ENCODE measurements at places on chromosomes 16 and 17. TPM values are rescaled to one million over a fixed set of nuclear protein-coding genes. Genes with fewer than 3 reads are reported as not detected.

DNA sequence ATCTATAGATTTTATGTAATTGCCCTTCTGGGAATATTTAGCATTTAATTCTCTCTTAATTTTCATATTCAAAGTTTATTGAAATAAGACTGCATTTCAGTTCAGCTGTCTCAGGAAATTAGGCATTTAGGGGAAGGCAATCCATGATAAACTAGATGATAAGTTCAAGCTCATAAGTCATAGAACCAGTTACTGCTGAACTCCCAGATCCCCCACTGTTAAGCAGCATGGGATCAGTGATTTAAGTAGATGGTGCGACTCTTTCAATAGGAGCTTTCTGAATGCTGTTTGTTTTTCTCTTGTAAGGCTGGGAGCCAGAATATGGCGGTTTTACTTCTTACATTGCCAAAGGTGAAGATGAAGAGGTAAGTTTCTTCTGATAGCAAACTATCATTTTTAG lies 23.8 kb downstream of the OGFOD1 start:
- no peak for DNase-seq

GRCh38 chr17:39794249-39794970 lies 56.7 kb downstream of the GRB7 start:
- no peak for DNase-seq

DNA sequence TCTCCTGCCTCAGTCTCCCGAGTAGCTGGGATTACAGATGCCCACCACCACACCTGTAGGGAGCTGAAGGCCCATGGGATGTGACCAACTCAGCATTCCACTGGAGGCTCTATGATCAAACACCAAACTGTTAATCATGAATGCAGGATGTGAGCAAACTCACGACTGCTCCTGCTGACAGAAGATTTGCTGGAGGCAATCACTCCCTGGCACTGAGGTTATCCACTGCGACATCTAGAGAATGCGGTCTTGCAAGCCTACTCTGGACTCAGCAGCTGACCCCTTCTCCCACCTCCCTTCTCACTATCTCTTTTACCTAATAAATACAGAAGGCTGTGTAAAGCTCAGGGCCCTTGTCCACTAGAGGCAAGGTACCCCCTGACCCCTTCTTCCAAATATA lies 4.9 kb downstream of the TEX14 start:
- DNase-seq, result no peak

DNA sequence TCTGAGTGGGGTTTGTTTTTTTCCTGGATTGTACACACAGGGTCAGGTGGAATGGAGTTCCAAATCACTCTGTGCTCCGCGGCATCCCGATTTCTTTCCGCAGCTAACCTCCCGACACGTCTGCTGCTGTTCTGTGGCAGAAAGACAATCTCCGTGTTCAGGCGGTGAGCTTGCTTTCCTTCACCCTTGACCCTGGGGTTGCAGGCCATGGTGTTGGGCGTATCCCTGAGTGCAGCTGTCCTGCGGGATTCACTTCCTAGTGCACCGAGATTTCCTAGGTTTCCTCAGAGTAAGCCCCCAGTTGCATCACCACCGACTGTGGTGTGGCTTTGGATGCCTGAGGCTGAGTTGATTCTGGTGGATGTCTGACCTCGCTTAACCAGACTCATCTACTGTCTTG lies 7.8 kb upstream of the ARL6IP1 start:
- no peak for DNase-seq

GRCh38 chr17:50181144-50181543 lies 15.3 kb downstream of the SGCA start:
- no peak for DNase-seq

DNA sequence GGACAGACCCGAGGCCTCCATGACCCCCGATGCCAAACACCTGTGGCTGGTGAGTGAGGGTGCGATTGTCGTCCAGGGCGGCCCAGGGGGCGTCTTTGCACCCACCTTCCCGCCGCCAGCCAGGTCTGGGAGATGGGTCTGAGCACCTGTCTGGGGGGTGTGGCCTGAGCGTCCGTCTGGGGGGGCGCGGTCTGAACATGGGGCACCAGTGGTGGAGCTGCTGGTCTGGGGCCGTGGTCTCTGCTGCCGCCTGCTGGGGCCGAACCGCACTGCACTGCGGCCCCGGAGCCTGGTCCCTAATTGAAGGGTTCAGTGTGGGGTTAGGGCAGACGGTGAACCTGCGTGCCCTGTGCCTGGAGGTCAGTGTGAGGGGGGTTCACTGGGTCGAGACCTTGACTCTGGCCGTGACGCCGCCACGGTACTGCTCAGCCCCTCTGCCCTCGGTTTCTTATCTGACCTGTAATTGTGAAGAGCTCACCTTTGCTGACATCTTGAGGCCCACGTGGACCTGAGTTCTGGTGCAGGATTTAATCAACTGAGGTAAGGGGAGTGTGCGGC lies 12.6 kb upstream of the TCF25 start:
- peak; percentile 97 for DNase-seq

DNA sequence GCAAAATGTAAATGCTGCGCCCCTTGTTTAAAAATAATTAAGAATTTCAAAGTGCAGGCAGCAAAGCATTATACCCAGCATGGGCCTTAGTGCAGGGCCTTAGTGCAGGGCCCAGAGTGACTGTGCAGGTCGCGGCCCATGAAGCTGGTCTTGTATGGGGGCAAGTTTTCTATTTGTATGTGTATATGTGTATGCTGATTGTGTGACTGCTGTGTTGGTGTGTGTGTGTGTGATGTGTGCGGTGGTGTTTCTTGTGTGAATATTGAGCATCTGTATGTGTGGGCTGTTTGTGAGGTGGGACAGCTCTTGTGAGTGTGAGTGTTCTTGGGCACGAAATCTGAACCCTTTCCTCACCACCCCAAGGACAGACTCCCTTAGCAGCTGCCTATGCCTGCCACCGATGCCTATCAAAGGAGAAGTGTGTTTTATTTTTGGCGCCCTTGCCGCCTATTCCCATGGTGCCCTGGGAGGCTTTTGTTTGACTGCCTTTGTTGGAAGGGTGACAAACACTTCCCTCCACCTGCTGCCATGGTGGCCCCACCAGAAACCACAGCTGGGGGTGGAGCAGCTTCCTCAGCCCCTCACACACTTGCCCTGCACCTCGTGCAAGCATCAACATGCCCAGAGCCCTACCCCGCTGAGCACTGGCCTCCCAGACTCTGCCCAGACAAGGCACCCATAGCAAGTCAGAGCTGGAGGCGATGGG lies 18.0 kb downstream of the CCR7 start:
- no peak for DNase-seq

- DNase-seq, result peak; percentile 95
These were observed 20.9 kb upstream of the KRT19 start for GRCh38 chr17:41548844-41549595.

- no peak for DNase-seq
These were observed 259.3 kb downstream of the SOX9 start for GRCh38 chr17:72380120-72380519.

GRCh38 chr17:80749611-80750010 lies 205.0 kb downstream of the RPTOR start:
- DNase-seq, result no peak

DNA sequence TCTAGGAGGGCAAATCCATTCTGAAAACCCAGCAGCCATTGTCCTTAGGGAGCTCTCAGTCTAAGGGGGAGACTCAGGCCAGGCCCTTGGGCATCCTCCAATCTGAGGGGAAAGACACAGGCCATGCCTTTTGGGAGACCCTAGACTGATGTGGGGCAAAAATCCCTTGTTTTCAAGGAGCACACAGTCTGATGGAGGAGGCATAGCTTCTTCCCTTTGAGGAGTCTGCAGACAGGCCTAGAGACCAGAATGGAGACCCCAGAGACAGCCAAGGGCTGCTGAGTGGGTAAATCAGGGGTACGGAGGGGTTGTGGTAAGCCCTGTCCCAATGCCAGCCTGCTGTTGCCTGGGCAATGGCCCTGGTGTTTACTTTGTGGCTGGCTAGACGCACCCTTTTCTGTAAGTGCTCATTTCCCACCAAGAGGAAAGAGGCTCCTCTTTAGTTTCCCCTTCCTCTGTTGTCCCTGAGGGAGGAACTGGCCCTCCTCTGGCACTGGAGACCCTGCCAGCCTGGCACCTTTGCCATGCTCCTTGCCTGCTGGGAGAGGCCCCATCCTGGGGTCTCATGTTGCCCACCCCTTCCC lies 19.3 kb downstream of the ARHGAP23 start:
- DNase-seq, result no peak

DNA sequence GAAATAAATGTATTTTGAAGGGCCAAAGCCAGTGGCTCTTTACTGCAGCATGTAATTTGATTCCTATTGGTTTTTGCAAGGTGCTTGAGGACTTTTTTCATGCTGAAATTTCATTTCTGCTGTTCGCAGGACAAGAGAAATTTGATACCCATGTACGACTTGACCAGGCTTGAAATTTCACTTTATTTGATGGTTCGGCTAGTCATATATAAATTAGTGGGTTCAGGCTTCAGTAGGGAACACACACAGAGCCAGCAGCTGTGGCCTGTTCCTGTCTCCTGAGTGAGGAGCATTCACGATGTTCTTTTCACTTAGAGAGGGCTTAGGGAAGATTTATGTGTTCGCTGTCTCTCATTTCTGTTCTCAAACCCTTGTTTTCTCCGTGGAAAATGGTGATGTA lies 258.4 kb upstream of the CACNG5 start:
- DNase-seq, result no peak

- DNase-seq, result no peak
These were observed 9.8 kb downstream of the TP53 start for GRCh38 chr17:7677388-7678067.

GRCh38 chr17:9313346-9313745 lies 262.3 kb downstream of the STX8 start:
- no peak for DNase-seq

- no peak for DNase-seq
These were observed 29.4 kb upstream of the TMEM132E start for GRCh38 chr17:34549966-34550365.

DNA sequence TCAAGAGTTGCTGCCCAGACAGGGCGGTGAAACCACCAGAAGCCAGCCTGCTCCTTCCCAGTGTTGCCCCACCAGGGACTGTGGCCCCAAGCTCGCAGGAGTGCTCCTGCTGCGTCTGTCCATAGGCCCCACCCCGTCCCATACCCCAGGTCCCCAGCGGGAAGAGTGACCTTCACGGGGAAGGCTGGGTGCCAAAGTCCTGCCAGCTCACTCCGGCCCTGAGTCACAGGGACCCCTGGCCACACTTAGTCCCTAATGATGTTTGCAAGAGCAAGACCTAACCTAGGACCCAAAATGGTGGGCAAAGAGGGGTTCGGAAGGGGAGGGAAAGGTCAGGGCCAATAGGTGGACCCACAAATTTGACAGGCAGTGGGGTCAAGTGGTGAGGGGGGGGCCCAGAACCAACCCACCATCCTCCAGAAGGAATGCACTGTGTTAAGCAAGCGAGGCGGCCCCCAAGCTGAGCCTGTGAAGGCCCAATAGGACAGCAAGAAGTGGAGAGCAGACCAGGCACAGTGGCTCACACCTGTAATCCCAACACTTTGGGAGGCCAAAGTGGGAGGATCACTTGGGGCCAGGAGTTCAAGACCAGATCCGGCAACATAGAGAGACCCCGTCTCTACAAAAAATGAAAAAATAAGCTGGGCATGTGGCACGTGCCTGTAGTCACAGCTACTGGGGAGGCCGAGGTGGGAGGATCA lies 3.3 kb downstream of the DOK4 start:
- DNase-seq, result no peak

DNA sequence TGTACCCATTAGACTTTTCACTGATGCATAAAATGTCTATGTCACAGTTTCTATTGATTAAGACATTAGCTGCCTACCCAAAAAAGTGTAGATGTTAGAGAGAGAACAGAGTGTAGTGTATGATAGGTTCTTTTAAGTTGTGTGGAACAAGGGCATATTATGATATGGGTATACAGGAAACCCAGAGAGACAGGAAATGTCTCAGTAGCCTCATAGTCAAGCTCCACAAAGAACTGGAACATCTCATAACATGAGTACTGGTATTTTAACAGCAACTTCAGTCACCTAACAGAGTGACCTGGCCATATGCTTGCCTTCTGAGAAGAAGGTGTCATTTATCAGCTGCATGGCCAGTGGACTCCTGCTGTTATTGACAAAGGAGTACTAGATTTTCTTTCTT lies 128.1 kb downstream of the RGS9 start:
- no peak for DNase-seq

DNA sequence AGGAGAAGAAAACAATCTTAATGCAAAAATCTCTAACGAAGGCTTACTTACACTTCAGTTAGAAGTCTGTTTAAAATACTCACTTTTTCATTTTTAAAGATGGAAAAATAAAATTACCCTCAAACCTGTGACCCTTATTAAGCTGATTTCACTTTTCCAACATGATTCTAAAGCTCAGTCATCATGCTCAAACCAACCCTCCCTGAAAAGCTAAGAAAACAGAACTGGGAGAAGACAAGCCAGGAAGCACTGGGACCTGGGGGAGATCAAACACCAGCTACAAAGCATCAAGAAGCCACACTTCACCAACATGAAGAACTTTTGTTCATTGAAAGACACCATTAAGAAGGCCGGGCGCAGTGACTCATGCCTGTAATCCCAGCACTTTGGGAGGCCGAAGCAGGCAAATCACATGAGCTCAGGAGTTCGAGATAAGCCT lies 88.8 kb downstream of the LITAF start:
- DNase-seq, result no peak

Gene RGS11
- 1.1 TPM for total RNA-seq

Gene HID1
- total RNA-seq, result 15.1 TPM

Gene KRT222
- 0.75 TPM for total RNA-seq

Gene CRAMP1
- total RNA-seq, result 23.2 TPM

Gene ADAD2
- total RNA-seq, result 1.6 TPM

Gene ATP5PD
- 335 TPM for total RNA-seq

Gene SHISA6
- 2.7 TPM for total RNA-seq

Gene KCNH4
- total RNA-seq, result 0.47 TPM

Gene SHISA9
- total RNA-seq, result 39.8 TPM

Gene SMIM5
- not detected for total RNA-seq

Gene ZNF785
- total RNA-seq, result 12.9 TPM

Gene TNFRSF17
- total RNA-seq, result not detected

Gene LPCAT2
- total RNA-seq, result 10.6 TPM

Gene PDPR
- 43.1 TPM for total RNA-seq

Gene CD68
- total RNA-seq, result not detected

Gene KRTAP4-5
- not detected for total RNA-seq
